ENCODE measurements at places on chromosomes 2 and 18.

DNA sequence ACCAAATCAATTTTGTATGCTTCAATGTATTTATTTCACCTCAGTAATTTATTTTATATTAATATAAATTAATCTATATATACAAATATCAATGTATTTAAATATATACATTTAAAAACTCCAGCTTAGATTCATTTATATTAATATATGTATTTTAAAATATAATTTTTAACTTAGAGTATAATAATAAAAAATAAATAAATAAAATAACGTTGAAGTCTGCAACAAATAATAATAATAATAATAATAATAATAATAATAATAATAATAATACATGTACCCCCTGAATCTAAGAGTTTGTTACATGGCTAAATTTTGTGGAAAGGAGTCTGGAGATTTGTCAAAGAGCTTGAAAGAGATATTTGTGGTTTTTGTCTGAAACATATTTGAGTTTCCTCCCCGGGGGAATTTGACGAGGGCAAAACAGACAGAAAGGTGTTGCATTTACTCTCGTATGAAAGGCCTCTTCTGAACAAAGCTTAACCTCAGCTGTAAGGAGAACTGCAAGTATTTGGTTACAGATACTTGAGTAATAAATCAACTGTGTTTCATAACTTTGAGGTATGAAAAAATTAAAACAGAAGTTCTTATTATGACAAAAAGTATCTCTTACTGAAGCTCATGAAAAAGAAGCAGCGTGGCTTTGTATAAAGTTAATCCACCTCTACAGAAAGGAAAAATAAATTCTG lies 93.4 kb downstream of the CDH19 start:
- no peak for DNase-seq

DNA sequence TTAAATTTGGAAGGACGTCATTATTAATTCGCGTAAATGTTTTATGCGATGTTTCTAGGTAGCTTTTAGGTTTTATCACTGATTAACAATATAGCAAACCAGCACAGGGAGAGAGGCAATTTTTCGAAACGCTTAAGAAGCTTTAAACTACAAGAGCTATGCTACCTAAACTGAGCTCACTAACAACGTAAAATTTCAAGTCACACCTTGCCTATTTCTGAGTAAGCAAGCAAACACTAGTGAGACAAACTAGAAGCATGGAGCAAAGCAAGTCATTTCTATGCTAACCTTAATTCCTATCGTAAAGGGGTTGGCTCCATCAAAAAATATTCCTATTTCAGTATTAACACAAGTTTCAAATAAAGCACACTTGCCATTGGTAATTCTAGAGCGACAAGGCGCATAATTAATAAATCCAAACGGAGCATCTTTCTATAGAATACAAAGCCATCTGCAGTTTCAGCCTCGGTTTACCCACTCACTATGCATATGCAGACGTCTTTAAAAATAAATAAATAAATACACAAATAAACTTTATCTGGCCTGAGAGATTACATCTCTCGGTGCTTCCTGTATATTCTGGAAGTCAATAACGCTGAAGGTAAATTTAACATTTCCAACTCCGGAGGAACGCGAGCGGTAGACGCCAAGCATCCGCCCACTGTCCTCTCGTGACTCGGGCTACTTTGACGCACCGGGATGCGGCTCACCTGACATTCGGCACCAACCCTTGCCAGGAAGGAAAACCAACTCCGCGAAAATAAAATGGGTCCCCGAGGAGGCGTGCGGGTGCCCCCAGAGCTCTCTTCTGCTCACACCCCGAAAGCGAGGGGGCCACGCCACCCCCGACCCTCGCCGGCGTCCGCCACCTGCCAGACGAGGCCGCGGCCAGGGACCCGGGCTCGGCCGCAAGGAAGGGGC lies 947 bp downstream of the ITSN2 start:
- DNase-seq: peak; percentile 48

- DNase-seq: no peak
Observed at GRCh38 chr2:119352357-119352756, 14.3 kb downstream of the C2orf76 start.

- DNase-seq: no peak
Observed at GRCh38 chr2:23564615-23564960, 179.6 kb downstream of the KLHL29 start.
